ENCODE measurements at places on chromosomes 3 and 15.
A peak's percentile ranks its signal among the peaks of the same experiment; 100 is the strongest.

GRCh38 chr3:134613006-134613520 is 37.8 kb downstream of the KY start:
- no peak for DNase-seq

DNA sequence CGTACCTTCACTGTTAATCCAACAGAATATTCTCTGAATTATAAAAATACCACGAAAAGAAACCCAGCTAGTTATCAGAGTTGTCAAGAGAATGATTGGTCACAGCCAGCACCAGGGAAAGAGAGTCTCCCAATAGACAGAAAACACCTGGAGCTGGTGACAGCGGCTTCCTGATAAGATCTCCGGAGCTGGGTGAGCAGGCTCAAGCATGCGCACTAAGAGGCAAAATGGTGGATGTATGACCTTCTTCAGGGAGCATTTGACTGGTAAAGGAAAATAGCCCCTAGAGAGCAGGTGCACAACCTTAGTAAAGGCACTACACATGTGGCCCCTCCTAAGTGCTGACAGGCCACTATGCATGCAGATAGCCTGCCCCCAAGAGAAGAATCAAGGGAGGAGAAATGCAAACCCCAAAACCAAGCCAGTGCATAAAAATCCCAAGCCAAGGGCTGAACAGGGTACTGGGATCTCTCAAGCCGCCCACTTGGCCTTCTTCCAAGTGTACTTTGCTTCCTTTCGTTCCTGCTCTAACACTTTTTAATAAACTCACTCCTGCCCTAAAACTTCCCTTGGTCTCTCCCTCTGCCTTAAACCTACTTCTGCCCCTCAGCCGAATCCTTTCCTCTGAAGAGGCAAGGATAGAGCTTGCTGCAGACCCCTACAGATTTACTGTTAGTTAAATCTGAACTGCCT is 93.2 kb downstream of the UACA start:
- DNase-seq, result no peak

DNA sequence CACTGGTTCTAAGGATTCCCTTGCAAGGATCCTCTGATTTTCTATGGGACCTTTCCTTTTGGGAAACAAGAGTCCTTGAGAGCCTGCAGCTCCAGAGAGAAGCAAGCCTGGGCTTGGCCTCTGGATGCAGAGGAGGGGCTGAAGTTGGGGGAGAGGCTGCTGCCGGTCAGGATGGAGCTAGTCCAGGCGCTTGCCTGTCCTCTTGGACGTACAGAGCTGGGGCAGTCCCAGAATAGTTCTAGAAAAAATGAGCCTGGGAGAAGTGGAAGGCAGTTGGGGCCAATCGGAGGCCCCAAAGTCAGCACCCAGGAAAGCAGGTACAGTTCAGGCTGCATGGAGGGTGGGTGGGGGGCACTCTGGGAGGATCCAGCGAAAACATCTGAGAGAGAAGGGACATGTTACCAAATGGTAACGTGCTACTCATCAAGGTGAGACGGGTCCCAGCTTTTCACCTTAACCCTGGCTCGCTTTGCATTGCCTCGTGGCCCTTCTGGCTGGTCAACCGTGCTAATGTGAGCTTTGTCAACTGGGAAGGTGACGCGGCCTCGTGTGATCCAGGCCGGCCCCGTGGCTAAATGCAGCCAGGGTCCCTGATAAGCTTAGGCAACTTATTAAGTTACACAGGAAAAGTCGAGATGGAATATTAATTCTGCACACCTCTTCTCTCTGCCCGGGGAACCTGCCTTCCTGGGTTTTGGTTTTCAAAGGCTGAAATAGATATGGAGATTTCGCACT is 38.7 kb upstream of the MAGEF1 start:
- DNase-seq, result no peak

DNA sequence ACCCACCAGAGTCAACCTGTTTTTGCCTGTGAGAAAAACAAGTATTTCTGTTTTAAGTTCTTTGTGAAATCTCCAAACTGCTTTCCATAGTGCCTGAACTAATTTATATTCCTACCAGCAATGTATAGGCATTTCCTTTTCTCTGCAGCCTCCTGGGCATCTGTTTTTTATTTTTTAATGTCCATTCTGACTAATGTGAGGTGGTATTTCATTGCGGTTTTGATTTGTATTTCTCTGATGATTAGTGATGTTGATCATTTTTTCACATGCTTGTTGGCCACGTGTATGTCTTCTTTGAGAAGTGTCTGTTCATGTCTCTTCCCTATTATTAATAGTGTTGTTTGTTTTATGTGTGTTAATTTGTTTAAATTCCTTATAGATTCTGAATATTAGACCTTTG is 820.5 kb downstream of the MCTP2 start:
- DNase-seq, result no peak

DNA sequence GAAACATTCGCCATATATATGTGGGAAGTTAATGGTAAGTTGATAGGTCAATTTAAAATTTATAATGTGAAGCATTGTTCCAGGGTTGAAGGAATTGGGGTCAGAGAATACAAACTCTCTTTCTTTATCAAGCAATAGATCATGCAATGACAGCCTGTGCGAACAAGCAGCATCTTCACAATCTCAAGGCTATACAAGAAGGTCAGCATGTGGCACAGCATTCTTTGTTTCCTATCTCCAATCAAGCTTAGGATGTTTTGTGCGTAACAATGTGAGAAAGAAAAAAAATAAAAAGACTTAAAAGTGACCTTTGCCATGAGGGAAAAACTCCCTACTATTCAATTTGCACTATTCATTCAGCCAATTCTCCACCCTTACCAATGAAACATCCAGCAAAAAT is 288.1 kb upstream of the NECTIN3 start:
- no peak for DNase-seq

DNA sequence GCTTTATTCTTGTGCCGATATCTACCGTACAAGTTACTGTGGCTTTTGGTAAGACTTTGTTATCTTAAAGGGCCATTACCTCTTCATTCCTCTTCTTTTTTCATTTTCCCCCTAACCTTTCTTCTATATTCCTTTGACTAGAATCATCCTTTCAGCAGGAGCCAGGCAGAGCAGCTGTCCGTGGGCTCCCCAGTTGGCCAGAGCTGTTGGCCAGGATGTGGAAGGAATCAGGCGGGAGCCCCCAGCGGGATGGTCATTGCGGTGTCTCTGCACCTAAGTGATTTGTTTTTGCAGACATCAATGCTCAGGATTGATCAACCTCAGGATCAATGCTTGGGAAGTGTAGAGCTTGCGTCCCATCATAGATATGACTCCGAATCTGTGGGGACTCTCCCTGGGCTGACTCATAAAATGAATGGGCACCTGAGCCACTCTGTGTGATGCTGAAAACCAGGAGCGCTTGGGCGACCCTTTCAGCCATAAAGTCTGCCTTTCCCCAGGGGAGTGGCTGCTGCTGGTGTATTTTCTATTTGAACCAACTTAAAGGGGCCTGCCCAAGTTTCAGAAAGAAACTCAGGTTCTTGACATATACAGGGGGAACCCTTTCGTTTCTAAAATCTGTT is 21.7 kb downstream of the APBA2 start:
- DNase-seq, result no peak

DNA sequence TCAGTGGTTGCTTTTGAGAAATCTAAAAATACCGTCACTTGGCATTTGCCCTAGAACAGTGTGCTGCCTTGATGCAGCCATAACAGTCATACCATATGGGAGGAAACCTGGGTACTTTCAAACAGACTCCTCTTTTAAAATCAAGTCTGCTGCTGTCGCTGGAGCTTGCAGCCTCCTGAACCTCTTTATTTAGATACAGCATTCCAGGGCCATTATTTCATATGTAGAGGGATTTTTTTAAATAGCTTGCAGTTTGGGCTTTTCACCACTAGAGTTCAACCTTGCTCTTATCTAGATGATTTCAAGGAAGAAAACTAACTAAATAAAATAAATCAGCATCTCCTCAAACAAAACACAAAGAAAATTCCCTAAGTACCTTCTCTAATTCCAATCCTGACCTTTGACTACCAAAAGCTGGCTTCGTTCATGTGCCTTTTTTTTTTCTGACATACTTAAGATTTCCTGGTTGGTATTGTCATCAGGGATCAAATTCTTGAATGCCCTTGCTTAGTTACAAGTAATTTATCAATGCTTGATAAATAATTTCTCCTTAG is 111.6 kb downstream of the KBTBD8 start:
- DNase-seq, result peak; percentile 71

GRCh38 chr15:71333839-71334238 is 218.6 kb downstream of the THSD4 start:
- no peak for DNase-seq

DNA sequence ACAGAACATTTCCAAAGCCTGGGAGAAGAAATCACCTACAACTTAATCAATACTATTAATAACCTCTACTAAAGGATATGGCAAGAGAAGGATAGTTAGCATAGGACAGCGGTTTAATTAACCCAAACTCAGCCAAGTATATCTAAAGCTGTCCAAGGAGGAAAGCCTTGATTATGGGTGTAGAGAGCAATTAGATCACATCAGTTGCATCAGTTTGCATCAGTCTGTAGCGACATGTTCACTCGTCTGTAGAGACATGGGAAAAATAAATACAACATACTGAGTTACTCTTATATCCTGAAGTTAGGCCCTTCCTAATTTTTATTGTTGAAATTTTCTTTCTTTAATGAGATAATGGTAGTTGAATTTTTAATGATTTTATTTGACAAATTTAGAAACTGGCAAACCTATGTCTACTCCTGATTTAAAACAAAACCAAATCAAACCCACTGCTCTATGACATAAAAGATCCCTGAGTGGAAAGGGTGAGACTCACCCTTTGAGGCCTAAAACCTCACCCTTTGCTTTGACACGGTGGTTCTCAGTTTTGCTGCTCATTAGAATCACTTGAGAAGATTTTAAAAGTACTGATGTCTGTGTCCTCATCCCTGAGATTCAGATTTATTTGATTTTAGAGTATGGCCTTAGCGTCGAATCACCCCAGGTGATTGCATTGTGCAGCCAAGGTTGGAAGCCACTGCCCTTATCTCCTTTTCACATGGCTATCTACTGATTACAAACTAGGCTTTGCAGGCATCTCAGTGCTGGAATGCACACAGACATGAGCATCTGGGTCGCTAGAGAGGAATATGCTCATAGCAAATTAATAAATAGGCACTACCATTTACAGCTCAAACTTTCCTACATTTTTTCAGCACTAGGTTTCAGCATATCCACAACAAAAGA is 2.8 kb upstream of the CLRN1 start:
- no peak for DNase-seq

- peak; percentile 66 for DNase-seq
These were observed 157.9 kb downstream of the CHL1 start for GRCh38 chr3:354432-354831.

DNA sequence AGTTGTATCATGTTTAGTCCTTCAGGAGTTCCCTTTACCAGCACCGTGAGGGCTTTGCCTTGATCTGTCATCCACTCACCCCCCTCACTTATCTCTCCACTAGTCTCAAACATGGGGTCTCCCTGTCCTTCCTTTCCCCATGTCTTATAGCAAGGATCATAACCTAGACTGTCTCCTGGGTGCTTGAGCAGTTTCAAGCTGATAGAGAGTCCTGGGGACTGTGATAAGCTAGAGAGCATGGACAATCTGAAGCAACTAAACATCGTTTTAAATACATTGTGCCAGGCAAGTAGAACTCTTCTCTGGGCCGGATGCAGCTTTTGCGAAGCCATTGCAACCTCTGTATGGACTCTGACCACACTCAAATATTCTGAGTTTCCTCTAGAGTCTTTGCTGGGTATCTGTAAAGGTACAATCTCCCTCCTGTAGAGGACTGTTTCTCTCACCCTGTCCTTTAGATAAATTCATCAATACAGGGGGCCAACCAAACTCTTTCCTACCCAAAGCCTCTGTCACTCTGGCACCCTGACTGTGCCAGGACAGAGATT is 684.6 kb upstream of the NR2F2 start:
- DNase-seq, result no peak

DNA sequence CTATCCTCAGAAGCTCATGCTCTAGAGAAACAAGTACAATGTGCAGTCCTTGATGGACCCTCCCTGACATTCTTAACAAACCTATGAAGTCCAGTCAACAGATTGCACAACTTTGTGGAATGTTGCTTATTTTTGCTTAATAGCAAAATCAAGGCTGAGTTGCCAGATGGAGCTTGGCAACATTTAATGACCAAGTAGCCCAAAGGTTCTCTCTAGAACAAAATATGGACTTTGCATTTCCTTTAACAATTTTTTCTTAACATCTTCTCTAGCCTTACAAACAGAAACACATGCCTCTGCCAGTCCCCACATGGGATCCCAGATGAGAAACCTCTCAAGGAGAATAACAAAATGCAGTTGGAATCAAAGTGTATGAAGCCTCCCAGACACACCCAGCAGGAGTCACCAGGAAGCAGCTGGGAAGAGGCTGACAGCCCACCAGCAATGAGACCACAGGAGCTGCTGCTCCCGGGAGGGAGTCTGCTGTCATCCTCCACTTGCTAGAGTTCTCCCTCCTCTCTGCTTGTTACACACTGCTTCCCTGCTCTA is 422.5 kb upstream of the CDIN1 start:
- DNase-seq, result peak; percentile 43

GRCh38 chr15:57102858-57103257 is 184.4 kb downstream of the TCF12 start:
- DNase-seq, result no peak

DNA sequence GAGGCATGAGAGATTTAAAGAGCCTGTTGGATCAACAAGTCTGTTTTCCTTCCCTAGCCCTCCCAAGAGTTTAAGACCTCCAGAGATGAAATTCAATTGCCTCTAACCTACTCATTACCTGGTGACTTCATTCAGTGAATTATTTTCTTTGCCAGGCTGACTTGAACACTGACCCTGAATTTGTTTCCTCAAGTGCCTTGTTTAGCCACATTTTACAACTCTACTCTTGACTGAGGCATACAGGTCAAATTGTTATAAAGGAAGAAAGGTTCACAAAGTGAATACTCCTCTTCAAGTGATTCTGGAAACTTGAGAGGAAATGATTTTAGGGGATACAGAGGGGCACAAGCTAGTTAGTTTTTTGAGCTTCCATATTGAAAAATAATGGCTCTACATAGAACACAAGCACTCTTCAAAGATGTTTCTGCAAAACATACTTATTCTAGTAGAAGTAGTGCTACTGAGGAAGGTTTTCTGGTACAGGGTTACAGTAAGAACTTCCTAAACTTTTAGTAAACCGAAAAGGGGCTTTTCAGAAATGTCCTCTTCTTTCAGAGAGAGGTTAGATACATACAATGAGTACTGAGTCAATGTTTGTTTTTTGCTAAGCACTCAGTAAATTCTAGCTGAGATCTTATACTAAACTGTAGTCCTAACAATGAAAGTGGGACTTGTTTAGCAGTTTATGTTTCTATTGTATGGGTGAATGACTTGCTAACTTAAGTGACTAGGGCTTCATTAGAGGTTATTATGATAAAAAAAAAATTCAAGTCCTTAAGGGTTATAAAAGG is 137.4 kb upstream of the SATB1 start:
- no peak for DNase-seq

GRCh38 chr15:77085297-77085696 is 14.4 kb upstream of the TSPAN3 start:
- peak; percentile 53 for DNase-seq
